ENCODE measurements at places on chromosomes 4 and X.
A peak's percentile ranks its signal among the peaks of the same experiment; 100 is the strongest.

DNA sequence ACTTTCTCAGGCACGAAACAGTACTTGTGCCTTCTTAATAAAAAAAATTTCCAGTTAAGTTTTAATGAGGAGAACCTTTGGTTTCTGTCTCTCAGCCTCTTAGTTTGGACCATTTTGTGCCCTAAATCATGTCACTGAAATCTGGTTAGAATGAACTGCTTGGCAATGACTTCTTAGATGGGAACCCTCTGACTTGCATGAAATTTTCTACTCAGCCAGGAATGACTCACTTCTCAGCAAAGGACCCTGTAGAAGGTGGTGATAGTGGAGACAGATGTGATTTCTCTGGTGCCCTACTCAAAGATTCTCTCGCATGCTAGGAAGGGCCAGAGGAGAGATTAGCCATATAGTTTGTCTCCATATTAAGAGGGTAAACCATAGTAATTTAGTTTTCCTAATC is 50.5 kb downstream of the RASL11B start:
- DNase-seq: peak; percentile 44

GRCh38 chrX:107709266-107709806 is 66.3 kb downstream of the TSC22D3 start:
- no peak for DNase-seq

DNA sequence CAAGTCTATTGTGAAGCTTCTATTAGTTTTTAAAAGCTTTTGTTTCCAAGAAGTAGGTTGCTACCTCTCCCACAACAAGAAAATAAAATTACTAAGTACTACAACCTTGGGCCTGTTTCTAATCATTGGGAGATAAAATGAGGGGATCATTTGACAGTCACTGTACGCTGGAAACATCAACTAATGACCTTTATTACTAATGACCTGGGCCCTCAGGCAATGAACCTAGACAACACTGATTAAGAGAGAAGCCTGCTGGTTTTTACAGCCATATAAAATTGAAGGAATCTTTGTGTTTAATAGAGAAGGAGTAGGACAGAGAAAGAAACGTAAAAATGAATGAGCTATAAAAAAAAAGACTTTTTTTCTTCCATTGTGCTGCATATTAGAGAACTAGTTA is 1000.9 kb downstream of the STPG2 start:
- no peak for DNase-seq

- DNase-seq: peak; percentile 51
These were observed 599.5 kb downstream of the FSTL5 start for GRCh38 chr4:161564230-161564834.

Measured in fibroblast of lung (primary cell).